ENCODE measurements at places on chromosomes 11 and 22. TPM values are rescaled to one million over a fixed set of nuclear protein-coding genes. Genes with fewer than 3 reads are reported as not detected.

Gene CTSW
- 130 TPM for total RNA-seq

Gene LIF
- total RNA-seq = 4.2 TPM

Gene PRRG4
- 2.5 TPM for total RNA-seq

Gene PGR
- under 0.01 TPM for total RNA-seq

Gene FAM227A
- not detected for total RNA-seq

Gene OR51B6
- total RNA-seq = not detected

Gene TTLL1
- total RNA-seq = 2.8 TPM

Gene ANO9
- 19.9 TPM for total RNA-seq

Gene EFEMP2
- 1.3 TPM for total RNA-seq

Gene MS4A6A
- total RNA-seq = 237 TPM

Gene KDM4E
- not detected for total RNA-seq

Gene MS4A7
- 28.7 TPM for total RNA-seq

Gene PIH1D2
- total RNA-seq = not detected

Gene MUS81
- total RNA-seq = 17.3 TPM

Gene AIFM3
- 5.2 TPM for total RNA-seq

Gene C11orf97
- total RNA-seq = not detected

Gene CENPM
- 11.9 TPM for total RNA-seq

Gene SLC15A3
- 77.6 TPM for total RNA-seq

Gene IL17RA
- 24.8 TPM for total RNA-seq

Gene HIKESHI
- total RNA-seq = 10.8 TPM

Gene LZTR1
- 24.8 TPM for total RNA-seq

Gene LBHD1
- 5.9 TPM for total RNA-seq

Gene OR51B2
- total RNA-seq = not detected

Gene MS4A8
- total RNA-seq = not detected

Gene MRGPRX3
- total RNA-seq = not detected

Gene DGAT2
- 5.5 TPM for total RNA-seq

Gene LINC01488
- not detected for total RNA-seq

Gene TREH
- not detected for total RNA-seq

Gene ASCC2
- 33.2 TPM for total RNA-seq

Gene TRIM29
- total RNA-seq = not detected

Gene BATF2
- not detected for total RNA-seq

Gene C22orf31
- not detected for total RNA-seq

Gene NXPE2
- not detected for total RNA-seq

Gene MS4A15
- not detected for total RNA-seq

Gene PIWIL4
- total RNA-seq = 5.2 TPM

Gene LGR4
- total RNA-seq = 2.3 TPM

Gene CEP126
- 0.63 TPM for total RNA-seq

Gene LRRC56
- total RNA-seq = 0.94 TPM

Gene HOATZ
- total RNA-seq = not detected

Gene SMC1B
- 0.10 TPM for total RNA-seq

Gene VSIG10L2
- total RNA-seq = not detected

Gene RTN4R
- 0.21 TPM for total RNA-seq

Gene TMEM45B
- 3.5 TPM for total RNA-seq

Gene FAM180B
- not detected for total RNA-seq

Gene YAP1
- 0.10 TPM for total RNA-seq

Gene LRRN4CL
- not detected for total RNA-seq

Gene MUC15
- total RNA-seq = not detected

Gene ARHGAP8
- total RNA-seq = 5.4 TPM

Gene NOX4
- not detected for total RNA-seq

Gene USH1C
- not detected for total RNA-seq

Gene KLHDC7B
- total RNA-seq = 1.7 TPM
